OCI-LY7 (cell line): ENCODE measurements at places on chromosomes 2 and 18. TPM values are rescaled to one million over a fixed set of nuclear protein-coding genes. Genes with fewer than 3 reads are reported as not detected.
A peak's percentile ranks its signal among the peaks of the same experiment; 100 is the strongest.

DNA sequence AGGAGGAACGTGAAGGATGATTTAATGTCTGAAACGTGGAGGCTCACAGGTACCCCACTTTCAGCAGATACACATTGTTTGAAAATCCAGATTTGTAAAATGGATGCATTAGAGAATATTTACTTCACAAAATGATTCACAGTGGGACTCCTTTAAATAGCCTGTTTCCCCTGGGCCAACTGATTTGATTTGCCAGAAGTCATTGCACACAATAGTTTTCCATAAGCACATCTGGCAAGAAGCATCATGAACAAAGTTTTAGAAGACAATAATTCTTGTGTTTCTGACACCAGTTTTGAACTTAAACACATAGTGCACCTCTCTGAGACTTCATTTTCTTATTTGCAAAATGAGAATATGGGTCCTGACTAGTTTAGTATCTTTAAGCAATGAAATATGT lies 451.4 kb upstream of the SLC14A2 start:
- DNase-seq, result no peak

DNA sequence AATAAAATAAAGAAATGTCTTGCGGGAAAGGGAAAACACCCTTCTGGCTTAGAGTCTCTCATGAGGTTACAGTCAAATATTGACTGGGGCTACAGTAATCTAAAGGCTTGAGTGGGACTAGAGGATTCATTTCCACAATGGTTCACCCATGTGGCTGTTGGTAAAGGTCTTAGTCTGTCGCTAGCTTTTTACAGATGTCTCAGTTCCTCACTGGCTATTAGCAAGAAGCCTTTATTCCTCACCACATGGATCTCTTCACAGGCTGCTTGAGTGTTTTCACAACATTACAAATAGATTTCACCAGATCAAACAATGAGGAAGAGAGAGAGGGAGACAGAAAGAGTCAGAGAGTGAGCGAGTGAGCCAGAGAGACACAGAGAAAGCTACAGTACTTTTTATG lies 8.3 kb upstream of the ZC3H15 start:
- no peak for DNase-seq

DNA sequence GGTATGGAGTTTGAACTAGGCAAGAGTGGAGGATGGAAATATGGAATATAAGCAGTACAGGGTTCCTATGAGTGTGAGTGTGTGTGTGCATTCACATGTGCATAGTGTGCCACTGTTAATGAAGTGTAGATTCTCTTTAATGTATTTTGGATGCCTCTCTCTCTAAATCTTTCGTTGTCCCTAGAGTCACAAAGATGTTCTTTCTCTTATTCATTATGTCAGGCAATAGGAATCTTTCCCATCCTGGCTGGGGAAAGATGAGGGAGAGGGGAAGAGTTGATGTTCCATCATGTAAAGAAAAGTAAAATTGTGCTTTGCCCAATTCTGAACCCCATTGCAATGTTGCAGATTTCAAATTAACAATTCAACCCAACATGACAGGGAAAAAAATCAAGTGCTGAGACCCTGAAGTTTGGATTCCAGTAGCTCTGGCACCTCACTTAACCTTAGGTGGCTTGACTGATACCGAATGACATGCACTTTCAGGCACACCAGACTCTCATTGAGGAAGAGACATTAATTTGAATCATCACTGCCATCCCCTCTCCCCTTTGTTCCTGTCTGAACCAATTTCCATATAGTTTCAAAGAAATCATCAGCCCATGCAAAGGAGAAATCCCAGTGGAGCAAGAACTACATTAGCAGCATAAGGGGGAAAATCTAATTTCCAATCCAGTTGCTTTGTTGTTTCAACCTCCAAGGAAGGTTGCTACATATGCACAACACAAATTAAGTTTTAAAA lies 28.0 kb downstream of the KLF7 start:
- DNase-seq, result no peak

DNA sequence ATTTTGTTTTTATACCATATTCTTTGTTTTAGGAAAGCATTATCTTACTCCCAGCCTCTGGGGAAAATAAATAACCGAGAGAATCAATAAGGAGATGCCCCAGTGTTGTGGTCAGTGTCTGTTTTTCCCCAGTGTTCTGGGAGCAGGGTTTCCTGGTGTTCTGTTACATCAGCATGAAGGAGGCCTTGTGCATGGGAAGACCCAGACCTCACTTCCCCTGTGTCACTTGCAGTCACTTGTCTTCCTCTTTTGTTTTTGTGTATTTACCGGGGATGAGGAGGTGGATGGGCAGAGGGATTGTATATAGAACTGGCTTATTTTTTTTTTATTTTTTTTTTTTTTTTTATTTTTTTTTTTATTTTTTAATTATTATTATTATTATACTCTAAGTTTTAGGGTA lies 45.0 kb upstream of the MGAT5 start:
- peak; percentile 30 for DNase-seq

GRCh38 chr2:105294046-105294445 lies 35.5 kb downstream of the TGFBRAP1 start:
- no peak for DNase-seq

- DNase-seq, result no peak
Observed at GRCh38 chr2:226213717-226214116, 585.9 kb downstream of the IRS1 start.

DNA sequence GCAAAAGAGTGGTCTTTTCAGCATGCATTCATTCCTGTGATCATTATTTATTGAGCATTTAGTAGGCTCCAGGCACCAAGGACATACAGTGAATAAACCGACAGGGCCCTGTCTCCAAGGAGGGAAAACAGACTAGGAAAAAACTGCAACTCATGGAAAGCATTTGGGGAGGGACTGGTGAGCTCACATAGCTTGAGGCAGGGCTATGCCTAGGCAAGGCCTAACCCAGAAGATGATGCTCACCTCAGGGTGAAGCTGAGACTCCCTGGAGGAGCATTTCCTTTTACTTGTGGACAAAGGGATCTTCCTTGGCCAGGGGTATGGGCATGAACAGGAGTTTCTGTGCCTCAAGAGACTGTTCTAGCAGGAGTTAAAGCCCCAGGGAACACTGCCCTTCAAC lies 3.9 kb downstream of the CXCR1 start:
- no peak for DNase-seq

The POTEJ gene
- 0.10 TPM in 1 of 2 replicates, not detected in the other for total RNA-seq

The EIF2AK2 gene
- total RNA-seq, result 3.1 and 3.7 TPM in 2 replicates

The ARHGAP15 gene
- total RNA-seq, result 72.1 and 84.1 TPM in 2 replicates
